Stimulated activated CD4-positive, alpha-beta T cell treated with anti-CD3 and anti-CD28 coated beads, TNF-alpha, amount 100 ng/mL, for 1 hour (primary cell): ENCODE measurements at places on chromosomes 5 and 9.

GRCh38 chr9:84501587-84501986, 161.0 kb upstream of the SLC28A3 start:
- no peak for DNase-seq

- DNase-seq, result no peak
These were observed 1726.4 kb upstream of the NUDT12 start for GRCh38 chr5:105288946-105289345.

GRCh38 chr5:73374520-73375190, 73.9 kb downstream of the FOXD1 start:
- DNase-seq, result no peak

DNA sequence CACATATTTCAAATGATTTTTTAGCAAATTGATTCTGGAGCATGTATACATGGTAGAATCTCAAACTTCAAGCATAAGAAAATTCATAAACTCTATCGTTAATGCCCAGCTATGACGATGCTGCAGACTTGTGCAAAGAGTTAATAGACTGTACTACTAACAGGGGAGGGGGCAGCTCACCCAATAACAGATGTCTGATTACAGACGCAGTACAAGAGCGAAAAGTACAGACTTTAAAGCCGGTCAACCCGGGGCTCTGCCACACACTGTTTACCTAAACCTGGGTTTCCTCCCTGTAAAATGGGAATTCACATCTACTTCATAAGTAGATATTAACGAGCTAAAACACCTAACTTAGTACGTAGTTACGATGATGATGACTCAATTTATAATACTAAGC, 651 bp downstream of the TRIM23 start:
- DNase-seq, result no peak

DNA sequence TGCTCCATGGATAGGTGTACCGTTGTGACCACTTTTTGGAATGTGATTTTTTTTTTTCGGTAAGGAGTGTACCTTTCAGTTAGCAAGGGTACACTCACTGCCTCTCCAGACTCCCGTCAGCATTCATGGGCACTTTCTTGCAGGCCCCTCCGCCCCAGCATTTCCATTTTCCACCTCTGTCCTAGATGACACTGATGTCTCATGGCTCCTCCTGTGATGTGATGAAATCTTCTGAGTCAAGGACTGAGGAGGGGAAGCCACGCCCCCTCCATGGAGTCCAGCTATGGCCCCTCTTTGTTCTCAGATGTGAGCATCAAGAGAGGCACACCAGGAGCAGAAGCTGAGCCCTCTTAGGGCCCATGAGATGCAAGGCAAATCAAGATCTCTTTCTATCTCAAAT, 61.8 kb downstream of the CTSL start:
- no peak for DNase-seq

DNA sequence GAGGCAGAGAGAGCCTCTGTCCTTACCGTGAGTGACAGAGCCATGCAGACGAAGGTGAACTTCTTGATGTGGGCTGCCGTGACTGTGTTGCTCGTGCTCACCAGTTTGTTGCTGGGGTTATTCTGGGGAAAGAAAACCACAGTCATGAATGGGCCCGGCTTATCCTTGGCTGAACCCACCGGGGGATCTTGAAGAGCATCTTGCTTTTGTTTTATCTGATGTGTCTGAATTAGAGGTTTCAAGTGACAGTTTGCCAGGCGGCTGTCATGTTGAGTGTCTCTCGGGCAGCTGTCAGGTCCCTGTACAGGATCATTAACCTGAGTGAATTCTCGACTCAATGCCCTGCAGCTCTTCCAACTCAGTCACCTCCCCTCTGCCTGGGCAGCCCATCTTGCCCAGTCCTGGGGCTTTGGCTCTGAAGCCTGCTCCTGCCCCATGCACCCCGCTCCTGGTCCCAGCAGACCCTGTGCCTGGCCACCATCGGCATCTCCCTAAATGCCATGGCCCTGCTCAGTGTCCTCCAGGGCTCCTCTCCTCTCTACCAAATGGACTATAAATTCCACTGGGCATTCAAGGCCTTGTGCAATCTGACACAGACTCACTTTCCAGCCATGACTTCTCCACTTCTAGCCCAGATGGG, 77.4 kb downstream of the OTULIN start:
- DNase-seq, result no peak

DNA sequence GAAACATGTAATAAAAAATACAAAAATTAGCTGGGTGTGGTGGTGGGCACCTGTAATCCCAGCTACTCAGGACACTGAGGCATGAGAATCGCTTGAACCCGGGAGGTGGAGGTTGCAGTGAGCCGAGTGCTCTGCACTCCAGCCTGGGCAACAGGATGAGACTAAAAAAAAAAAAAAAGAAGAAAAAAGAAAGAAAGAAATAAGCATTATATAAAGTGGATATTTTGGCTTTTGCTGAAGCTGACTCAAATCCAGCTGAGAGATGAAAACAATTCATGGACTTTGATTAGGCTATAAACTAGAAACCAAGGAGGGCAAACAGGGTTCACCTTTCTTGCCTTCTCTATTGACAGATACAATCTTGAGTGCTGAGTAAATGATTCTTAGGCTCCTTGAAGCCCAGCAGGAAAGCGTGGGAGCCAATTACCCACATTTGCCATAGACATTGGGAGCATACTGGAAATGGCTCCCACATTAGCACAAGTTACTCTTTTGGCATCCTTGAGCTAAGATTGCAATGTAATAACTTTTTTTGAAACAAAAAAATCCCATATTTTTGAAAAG, 2.4 kb upstream of the BTF3 start:
- no peak for DNase-seq

DNA sequence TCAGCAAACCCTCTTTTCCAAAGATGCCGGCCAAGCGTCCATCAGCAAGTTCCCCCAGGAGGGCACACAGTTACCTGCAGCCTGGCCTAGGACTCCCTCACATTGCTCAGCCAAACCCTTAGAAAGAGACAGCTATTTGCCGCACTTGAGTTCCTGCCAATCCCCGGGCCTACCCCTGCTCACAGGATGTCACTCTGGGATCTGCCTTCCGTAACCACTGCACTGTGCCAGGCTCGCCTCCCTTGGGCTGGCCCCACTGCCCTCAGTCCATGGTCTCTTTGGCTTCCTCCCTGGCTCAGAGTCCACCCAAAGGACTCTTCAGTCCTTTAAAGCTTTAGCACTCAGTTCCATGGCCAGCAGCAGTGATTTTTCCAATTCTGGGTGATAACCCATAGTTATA, 128.3 kb downstream of the NSG2 start:
- DNase-seq, result no peak

GRCh38 chr5:112316731-112317130, 102.3 kb downstream of the EPB41L4A start:
- DNase-seq, result no peak

GRCh38 chr5:10424124-10424731, 17.5 kb upstream of the ROPN1L start:
- DNase-seq, result no peak

DNA sequence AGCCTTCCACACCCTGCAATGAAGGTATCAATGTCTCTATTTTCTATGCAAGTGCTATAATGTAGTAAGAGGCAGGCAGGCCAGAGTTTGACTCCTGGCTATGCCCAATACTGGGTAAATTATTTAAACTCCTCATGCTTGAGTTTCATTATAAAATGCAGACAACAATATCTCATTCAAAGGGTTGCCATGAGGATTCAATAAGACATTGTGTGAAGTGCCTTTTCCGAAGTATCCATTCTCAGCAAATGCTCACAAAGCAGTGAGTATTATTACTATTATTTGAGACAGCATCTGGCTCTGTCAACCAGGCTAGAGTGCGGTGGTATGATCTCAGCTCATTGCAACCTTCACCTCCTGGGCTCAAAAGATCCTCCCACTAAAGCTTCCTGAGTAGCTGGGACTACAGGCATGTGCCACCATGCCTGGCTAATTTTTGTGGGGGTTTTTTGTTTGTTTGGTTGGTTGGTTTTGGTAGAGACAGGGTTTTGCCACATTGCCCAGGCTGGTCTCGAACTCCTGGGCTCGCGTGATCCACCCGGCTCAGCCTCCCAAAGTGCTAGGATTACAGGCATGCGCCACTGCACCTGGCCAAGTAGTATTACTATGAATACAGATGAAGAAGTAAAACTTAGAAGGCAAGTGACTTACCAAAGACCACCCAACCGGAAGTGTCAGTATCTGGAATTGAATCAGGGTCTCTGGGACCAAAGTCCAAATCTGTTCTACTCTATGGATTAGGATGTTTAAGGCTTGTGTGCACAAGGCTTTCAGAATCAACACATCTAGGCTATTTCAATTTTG, 18.8 kb downstream of the ADAM19 start:
- DNase-seq, result no peak

DNA sequence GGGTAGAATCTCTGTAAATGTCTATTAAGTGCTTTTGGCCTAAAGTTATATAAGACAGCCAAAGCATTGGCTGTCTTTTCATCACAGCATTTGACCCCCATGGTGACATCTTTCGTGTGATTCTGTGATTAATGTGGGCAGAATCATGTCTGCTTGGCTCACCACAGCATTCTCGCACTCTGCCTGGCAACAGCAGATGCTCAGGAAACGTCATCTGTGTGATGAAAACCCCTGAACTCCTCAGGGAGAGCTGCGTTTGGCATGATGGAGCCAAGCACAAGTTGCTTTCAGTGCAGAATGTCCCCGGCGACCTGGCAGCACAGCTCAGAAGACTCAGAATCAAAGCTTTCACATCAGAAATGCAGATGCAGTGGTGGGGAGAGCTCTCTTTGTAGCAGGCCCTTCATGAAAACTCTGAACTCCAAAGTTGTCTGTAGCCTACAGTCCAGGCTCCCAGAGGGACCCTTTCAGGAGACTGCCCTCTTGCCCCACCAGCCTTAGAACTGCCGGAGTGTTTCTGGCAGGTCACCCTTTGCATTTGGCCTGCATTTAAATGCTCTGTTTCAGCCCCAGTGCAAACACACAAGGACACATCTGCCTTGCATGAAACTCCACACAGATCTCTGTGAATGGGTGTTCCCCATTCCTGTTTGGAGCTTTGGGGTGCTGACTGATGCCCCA, 155.6 kb upstream of the PANK3 start:
- DNase-seq, result no peak

DNA sequence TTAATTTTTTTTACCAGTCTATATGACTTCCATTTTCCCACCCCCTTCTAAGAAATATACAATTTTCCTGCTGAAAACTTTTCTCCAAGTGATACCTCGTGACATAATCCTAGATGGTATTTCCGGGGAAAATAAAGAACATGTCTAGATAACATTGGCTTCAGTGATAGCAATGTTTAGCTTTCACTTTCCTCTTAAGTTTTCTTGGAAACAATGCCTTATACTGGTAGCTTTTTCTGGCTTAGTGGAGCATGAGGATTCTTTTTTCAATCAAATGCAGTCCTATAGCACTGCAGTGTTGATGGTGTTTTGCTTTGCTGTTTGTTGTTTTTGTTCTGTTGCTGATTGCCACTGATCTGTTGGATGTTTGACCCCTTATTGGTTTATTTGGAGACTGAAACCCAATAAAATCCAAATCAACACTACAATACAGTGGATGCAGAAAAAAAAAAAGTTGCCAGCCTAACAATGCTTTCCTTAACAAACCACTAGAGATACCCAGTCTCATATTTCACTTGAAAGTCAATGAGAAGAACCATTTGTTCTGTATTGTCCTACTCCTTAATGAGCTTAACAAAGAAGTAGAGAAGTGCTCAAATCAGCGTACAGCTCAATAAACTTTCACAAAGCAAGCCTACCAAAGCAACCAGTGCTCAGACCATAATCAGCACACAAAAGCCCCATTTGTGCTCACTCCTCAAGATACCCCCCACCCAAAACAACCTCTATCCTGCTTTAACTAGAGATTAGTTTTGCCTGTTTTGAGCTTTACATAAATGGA, 74.2 kb upstream of the GRAMD2B start:
- DNase-seq, result no peak

DNA sequence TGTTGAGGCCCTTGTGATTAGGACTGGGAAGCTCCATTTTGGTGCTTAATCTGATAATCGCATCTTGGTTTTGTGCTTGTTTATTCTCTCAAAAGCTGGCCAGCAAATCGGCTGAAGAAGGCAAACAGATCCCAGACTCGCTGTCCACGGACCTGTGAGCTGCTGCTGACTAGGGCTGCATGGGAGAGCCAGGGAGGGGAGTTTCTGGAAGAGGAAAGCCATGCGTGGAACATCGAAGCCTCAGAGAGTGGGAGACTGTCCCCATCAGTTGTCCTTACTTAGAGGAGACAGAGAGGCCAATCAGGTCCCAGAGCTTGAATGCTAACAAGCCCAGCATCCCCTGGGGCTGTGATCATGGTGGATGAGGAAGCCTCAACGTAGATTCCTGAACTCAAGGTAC, 23.0 kb upstream of the FOXI1 start:
- DNase-seq, result no peak

GRCh38 chr9:69564557-69564956, 107.6 kb downstream of the APBA1 start:
- DNase-seq, result no peak
